IPS DF 6.9 (cell line): ENCODE measurements at places on chromosomes 12 and 14.

- DNase-seq: no peak
Measured at GRCh38 chr12:54412348-54412747, 6.7 kb downstream of the ITGA5 start.

GRCh38 chr12:65263777-65264176 is 14.7 kb upstream of the MSRB3 start:
- no peak for DNase-seq

- DNase-seq: no peak
Measured at GRCh38 chr14:77180726-77181602, 634 bp upstream of the TMEM63C start.

DNA sequence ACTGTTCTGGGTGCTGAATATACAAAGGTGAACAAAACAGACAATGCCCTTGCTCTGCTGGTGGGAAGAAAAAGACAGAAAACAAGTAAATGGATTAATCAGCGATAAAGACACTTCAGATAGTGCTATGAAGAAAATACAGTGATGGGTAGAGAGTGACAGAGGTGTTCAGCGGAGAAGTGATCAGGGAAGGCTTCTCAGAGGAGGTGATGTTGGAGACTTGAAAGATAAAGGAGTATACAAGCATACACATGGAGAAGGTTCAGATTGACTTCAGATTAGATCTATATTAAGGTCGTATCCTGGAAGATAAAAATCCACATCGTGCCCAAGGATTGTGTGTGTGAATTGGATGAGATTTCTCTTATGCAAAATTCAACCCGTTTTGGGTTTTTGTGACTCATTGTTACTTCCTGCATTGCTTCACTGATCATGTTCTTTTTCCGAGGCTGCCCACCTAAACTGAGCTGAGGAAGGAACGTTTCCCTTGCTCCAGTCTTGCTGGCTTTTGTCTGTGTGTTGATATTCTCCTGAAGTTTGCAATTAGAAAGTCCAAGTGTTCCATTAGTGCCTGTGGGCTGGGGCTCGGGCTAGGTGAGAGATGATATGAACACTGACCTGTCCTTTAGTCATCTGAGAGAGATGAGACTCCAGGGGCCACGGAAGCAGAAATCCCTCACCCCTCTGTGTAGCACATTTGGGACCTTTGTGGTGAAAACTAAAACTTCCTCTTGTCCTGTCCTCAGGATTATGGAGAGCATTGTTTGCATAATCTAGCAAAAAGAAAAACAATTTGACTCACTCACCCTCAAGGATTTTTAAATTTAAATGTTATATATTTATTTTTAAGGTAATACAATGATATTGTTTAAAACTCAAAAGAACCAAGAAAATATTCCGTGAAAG is 27.6 kb downstream of the PLXNC1 start:
- no peak for DNase-seq
